ENCODE measurements at places on chromosomes 5 and 9.

DNA sequence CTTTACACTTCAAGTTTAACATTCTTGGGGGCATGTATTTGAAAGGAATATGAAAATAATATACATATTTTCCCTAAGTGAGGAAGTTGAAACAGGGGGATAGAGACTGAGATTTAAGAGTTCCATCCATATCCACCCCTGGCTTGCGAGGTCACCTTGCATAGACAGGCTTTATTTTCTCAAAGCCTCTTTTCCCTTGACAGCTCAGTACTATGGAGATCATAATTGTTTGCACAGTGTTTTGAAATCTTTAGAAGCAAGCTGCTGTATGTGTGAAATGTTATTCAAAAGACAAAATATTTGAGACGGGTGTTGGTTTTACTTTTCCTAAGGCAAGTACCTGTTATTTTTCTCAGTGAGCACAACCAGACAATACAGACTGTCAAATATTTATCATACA lies 163.1 kb downstream of the LRRC70 start:
- no peak for DNase-seq

DNA sequence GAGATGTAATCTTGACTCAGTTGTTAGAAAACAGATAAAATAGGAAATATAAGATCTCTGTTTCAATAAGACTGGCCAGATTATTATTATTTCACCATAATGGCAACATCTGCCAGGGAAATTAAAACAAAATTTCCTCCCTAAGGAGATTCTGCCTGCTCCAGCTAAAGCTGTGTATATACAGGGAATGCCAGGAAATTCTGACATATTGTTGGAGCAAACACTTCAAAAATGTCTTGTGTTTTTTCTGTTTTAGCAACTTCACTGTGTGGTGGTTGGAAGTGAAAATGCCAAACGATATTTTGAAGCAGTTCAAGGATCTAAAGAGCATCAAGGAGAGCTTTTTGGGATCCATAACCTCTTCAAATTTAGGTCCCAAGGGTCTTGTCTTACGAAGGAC lies 90.8 kb downstream of the ERCC6L2 start:
- no peak for DNase-seq

- no peak for DNase-seq
These were observed 45.1 kb upstream of the PJA2 start for GRCh38 chr5:109454731-109455505.

GRCh38 chr9:114225561-114226212 lies 70.3 kb downstream of the COL27A1 start:
- DNase-seq = no peak

DNA sequence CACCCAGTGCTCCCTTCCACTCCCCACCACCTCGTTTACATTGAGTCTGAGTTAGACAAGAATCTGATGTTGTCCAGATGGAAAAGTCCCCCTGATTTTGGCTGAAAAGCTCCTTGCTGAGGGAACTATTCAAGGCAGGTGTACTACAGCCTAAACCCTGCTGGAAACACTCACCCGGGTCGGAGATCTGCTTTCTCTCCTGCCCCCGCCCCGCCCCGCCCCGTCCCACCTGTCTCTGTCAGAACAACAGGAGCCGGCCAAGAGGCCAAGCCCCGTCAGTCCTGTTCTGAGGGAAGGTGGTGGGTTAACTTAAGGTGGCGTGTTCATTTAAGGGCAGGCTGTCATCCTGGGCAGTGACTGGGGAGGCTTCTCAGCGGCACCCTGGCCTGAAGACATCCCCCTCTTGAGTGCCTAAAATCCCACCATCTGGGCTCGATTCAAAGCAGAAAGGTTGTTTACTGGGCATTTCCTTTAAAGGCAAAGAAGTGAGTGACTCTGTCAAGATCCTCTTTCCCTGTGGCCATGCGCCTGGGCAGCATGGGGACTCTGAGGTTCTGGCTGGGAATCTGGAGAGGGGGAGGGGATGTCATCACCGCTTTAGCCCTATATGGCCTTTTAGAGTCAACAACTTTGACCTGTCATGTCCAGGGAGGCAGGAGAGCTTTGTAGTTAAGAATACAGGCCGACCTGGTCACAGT lies 71.1 kb upstream of the NEURL1B start:
- DNase-seq = no peak

GRCh38 chr9:5870691-5871090 lies 20.0 kb upstream of the MLANA start:
- no peak for DNase-seq

DNA sequence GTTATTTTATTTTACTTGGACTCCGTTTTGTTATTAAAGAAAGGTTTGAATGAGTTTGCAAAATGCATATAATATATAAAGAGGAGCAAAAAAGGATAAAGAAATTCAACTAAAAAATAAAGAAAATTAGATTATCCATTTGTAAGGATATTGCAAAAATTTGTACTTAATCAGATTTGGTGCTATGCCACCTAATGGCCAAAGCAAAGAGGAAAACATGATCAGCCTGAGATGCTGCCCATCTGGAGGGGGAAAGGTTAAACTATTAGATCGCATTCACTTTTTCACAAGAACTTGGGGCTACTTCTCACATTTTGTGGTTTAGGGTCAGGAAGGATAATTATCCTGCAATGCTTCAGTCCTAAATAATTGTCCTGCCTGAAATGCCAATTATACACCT lies 350.6 kb downstream of the MLLT3 start:
- no peak for DNase-seq

- DNase-seq = no peak
These were observed 33.4 kb upstream of the GLIS3 start for GRCh38 chr9:4333231-4333740.

GRCh38 chr5:17944046-17944445 lies 309.8 kb downstream of the TAF11L14 start:
- no peak for DNase-seq

DNA sequence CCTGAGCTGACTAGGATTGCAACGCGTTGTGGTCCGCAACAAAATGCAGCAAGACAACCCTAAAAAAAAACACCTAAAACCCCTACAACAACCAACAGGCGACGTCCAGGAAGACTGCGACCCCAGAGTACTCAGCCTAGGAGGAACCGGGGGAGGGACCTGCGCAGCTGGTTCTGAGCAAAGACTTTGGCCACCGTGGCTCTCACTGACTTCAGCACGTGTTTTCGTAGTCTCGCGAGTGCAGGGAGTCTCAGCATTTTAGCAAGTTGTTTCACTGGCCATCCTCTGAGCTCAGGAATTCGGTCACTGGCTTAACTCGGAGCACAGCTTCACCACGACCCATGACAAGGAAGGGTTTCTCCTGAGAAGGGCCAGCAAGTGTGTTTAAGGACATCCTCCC lies 8.6 kb upstream of the ZDHHC11 start:
- DNase-seq = no peak

DNA sequence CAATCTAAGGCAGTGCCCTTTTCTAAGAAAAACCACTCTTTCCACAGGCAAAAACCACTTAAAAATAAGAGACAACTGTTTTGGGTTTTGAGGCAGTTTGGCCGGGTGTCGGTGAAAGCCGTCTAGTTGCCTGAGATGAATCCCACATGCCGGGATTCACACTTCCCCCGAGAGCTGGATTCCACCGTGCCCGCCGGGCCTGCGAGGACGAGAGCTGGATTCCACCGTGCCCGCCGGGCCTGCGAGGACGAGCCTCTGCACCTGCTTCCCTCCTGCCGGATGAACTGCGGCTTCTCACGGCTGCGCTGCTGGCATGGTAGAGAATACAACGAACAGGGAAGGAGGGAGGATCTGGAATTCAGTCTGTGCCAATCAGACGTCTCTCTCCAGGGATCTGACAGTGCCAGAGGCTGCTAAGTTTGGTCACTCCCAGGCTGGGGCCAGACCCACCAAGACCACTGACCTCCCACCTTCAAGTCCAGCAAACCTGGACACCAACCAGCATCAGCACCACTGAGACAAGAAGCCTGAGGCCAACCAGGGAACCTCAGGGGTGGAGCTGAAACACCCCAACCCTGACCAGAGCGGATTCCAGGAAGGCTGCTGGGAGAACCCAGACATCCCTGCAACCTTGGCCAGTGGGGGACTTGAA lies 23.0 kb downstream of the VAV2 start:
- DNase-seq = no peak

- no peak for DNase-seq
These were observed 24.5 kb upstream of the NOTCH1 start for GRCh38 chr9:136570191-136570845.

GRCh38 chr5:95163079-95163478 lies 121.8 kb downstream of the MCTP1 start:
- no peak for DNase-seq

DNA sequence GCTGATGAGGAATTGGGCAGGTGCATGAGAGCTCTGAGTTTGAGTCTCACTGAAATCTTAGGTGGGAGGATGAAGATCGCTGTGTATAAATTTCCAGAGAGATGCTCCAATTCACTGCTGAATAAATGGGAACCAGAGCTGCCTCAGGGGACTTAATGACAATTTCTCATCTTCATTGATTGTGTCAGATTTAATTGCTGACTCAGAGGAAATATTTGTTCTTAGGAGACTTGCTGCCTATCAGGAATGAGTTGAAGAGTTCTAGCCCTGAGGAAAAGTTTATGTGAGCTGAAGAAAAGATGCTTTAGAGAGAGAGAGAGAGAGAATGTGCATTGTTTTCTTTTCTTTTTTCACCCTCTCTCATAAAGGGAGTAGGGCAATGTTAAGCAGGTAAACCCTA lies 827.5 kb upstream of the WWC1 start:
- no peak for DNase-seq

DNA sequence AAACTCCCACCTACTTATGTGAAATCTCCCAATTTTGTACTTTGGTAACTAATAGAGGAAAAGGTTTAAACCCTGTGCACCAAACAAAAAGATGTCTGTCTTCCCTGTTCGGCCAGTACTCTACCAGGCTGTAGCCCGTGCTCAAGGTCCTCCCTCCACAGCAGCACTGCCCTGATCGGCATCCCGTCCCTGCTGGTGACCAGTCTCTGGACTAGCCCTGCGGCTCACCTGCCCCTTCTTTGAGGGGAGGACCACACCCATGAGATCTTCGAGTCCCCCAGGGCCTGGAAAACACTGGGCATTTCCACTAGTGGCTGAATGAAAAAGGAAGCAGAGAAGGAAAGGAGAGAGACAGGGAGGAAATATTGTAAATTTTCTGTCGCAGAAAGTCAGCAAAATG lies 2.8 kb downstream of the GFPT2 start:
- no peak for DNase-seq

DNA sequence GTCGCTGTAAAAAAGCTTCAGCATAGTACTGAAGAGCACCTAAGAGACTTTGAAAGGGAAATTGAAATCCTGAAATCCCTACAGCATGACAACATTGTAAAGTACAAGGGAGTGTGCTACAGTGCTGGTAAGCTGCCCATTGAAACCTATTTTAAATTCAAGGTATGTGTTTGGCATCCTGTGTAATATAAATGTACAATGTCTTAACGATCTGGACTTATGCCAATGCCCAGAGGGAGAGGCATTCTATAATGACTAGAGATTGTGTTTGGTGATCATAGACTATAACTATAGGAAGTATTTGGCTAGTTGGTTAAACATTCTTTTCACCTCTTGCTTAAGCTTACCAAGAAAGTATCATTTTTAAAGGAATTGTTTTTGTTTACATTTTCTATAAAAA lies 95.7 kb downstream of the INSL6 start:
- no peak for DNase-seq

- DNase-seq = no peak
These were observed 85.9 kb downstream of the RAI14 start for GRCh38 chr5:34742061-34742460.

GRCh38 chr5:35939639-35940038 lies 1.2 kb upstream of the CAPSL start:
- no peak for DNase-seq

- DNase-seq = peak; percentile 40
These were observed 131.9 kb upstream of the ANKH start for GRCh38 chr5:15003511-15003920.

- no peak for DNase-seq
These were observed 65.5 kb downstream of the NR3C1 start for GRCh38 chr5:143337946-143338345.

- no peak for DNase-seq
These were observed 13.5 kb downstream of the ISL1 start for GRCh38 chr5:51396797-51397196.

GRCh38 chr9:106177216-106177615 lies 482.9 kb downstream of the TMEM38B start:
- no peak for DNase-seq

DNA sequence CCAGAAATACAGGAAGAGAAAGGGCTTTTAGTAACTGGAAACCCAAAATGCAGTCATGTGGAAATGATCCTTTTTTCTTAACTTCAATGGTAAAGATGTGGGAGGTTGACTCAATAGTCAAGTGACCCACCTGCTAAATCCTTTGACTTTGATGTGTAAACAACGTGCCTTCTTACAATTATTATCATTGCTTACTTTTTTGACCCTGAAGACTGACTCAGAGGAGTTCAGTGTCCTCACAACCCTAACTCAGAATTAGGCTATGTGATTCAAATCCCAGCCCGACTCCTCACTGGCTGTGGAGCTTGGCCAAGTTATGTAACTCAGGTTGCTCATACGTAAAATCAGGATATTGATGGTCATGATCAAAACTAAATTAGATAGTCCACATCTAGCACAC lies 27.9 kb downstream of the ANXA1 start:
- no peak for DNase-seq

DNA sequence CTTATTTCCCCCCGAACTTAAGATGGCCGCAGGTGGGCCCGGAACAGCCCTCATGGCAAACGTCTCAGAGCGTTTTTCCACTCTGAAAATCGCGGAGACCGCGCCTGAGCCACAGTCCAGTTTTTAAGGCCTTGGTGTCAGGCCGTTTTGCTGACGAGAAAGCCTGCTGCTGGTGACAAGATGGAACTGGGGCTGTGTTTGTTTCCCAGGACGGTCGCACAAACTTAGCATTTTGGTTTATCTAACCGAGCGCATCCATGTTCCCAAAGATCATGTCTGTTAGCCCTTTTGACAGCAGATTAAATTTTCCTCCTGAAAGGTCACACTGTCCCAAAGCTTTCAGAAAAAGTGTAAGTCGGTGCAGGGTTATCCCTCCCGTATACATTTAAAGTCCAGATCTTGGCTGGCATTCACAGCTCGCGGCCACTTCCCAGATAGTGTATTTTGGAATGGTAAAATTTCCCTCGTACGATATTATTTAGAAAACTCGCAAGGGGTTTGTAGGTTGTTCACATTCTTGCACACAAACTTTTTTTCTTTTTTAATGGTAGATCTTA lies 812 bp downstream of the SREK1 start:
- DNase-seq = no peak

DNA sequence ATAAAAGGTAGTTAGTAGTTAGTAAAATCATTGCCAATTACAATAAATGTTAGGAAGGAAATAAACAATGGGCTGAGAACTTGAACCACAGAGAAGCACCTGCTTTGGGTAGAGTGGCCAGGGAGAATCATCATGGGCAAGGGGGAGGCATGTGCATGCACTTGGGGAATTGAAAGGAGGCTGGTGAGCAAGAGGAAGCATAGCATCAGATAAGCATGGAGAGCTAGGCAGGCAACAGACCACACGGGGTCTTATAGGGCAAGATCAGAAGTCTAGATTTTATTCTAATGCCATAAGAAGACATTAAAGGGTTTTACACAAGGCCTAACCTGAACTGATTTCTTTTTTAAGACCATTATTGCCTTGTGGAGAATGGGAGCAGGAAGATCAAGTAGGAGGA lies 93.4 kb downstream of the PIP5K1B start:
- no peak for DNase-seq

All from stimulated activated CD4-positive, alpha-beta T cell treated with anti-CD3 and anti-CD28 coated beads, TNF-alpha, amount 100 ng/mL, for 4 hours (primary cell).